ENCODE measurements at places on chromosomes 11 and 22. TPM values are rescaled to one million over a fixed set of nuclear protein-coding genes. Genes with fewer than 3 reads are reported as not detected.
A peak's percentile ranks its signal among the peaks of the same experiment; 100 is the strongest.

DNA sequence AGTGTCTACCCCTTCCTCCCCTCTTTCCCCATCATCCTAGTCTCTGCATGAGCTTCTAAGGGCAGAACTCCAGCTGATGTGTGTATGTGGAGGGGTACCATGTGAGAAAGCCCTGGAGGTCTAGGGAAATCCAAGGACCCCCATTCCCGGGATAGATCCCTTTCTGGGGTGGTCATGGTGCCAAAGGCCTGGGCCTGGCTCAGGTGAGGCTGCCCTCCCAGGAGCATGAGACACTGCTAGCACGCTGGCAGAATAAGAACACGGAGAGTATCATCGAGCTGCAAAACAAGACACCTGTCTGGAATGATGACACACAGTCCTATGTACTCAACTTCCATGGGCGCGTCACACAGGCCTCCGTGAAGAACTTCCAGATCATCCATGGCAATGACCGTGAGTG is 19.6 kb downstream of the TUB start:
- no peaks in the 10 kb centered on the region for H3K4me1 ChIP-seq
- no peaks in the 10 kb centered on the region for H3K27me3 ChIP-seq
- no peak overlapping the region for H3K4me3 ChIP-seq
- H3K27ac ChIP-seq = no peak overlapping the region

DNA sequence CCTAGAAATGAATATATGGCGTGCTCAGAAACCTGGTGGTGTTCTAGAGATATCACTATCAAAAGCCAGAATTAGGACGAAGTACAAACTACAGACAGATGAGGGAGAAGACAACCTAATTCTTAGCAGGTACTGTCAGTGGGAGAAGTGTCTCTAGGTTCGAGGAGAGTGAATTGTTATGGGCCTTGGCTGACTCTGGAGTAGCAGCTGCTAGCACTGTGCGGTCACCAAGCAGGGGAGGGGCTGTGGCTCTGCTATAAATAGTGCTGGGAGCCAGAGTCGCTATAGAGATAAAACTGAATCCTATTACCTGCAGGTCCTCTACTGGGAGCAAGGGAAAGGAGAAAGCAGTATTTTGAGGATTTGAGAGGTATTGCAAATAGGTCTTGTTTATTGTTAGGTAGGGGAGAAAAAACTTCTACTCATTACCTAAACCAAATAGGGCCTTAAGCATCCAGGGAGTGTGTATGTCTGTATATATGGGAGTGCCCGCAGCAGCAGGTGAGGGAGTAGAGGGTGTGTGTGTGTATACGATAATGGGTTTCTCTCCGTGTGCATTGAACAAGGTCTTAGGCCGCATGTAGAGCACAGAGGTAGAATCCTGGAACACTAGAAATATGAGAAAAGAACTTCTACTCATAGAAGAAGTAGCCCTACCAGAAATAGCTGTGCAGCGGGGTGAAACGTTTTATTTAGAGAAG is 2.2 kb downstream of the MADD start:
- peak; percentile 29 for DNase-seq
- H3K27me3 ChIP-seq = no peaks in the 10 kb centered on the region
- peaks cover 35% of the 10 kb centered on the region for H3K4me1 ChIP-seq
- peaks cover 8% of the 10 kb centered on the region for H3K36me3 ChIP-seq
- H3K4me3 ChIP-seq = 0 out of 2 replicates have a peak overlapping the region, but pooled peaks have one; percentile 88

GRCh38 chr22:48697223-48697622 is 1130.5 kb downstream of the BRD1 start:
- H3K4me1 ChIP-seq = no peaks in the 10 kb centered on the region
- no peak for DNase-seq
- no peak overlapping the region for H3K4me3 ChIP-seq
- no peaks in the 10 kb centered on the region for H3K36me3 ChIP-seq

DNA sequence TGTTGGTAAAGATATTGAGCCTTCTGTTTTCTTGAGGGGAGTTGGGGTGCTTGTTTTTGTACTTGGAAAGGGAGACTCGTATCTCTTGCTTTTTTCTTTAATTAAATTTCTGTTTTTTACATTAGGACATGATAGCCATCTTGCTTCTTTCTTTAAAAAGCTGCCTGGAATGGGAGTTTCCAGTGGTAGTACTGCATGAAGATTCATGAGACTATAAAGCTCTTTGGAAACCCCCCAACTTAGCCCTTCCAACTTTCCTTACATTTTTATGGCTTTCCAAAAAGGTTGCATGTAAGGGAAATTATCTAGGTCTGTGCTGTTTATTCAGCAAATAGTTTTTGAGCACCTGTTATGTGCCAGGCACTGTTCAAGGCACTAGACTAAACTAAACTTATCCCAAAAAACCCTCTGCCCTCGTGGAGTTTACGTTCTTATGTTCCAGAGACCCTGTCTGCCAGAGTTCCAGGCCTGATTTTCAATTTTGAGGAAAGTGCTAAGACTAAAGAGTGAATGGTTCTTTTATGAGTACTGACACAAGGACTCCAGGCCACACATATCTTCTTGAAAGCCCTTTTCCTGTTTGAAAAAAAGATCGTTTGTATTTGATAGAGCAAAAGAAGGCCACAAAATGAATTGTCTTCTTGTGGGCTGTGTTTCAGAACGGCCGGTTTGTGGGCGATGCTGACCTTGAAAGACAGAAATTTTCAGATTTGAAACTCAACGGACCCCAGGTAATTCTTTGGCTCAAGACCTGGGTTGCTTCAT is 31.9 kb downstream of the CTNND1 start:
- H3K36me3 ChIP-seq = peaks cover 27% of the 10 kb centered on the region
- peak overlapping the region; percentile 77 for H3K27ac ChIP-seq
- no peak for DNase-seq
- H3K4me1 ChIP-seq = peaks cover 12% of the 10 kb centered on the region
- H3K4me3 ChIP-seq = no peak overlapping the region

DNA sequence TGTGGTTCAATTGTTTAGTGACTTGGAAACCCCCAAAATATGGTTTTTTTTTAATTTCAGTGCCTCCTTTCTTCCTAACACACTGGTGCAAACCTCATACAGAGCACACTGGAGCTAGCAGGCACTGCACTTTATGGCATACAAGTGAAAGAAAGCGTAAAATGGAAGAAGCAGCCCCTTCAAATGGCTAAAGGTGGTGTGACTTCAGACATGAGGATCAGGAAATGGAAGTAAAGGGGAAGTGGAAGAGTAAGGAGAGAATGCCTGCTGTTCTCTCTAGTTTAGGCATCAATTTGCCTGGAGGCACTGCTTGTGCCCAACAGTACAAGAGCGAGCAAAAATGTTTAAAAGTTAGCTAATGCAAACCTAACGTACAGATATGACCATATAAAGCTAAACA is 5.7 kb downstream of the RSF1 start:
- H3K36me3 ChIP-seq = peaks cover 5% of the 10 kb centered on the region
- no peaks in the 10 kb centered on the region for H3K27me3 ChIP-seq

GRCh38 chr22:37461961-37462360 is 24.2 kb downstream of the MFNG start:
- DNase-seq = no peak
- no peak overlapping the region for H3K4me3 ChIP-seq
- no peaks in the 10 kb centered on the region for H3K36me3 ChIP-seq
- no peaks in the 10 kb centered on the region for H3K4me1 ChIP-seq

DNA sequence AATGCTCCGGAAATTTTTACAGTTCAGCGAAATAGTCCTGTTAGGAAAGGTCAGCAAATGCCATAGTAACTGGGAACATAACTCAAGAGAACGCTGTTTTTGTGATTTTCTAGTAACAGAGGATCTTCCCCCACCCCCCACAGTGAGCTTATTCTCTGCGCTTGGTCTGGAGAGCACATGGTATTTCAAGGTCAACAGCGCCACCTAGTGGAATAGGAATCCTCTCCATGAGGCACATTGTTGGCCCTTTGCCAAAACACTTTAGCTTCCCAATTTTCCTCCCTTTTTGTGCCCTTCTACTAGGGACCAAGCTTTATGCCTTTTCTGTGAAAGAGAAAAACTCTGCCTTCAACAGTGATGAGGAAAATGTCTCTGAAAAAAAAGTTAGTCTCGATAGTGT is 13.2 kb upstream of the OR4C12 start:
- DNase-seq = peak; percentile 86
- 0 out of 2 replicates have a peak, but pooled peaks cover 5% of the 10 kb centered on the region for H3K36me3 ChIP-seq
- H3K4me3 ChIP-seq = no peak overlapping the region
- H3K27ac ChIP-seq = no peak overlapping the region

GRCh38 chr22:41034706-41035105 is 57.7 kb upstream of the EP300 start:
- no peaks in the 10 kb centered on the region for H3K27me3 ChIP-seq
- H3K36me3 ChIP-seq = no peaks in the 10 kb centered on the region
- DNase-seq = no peak
- no peak overlapping the region for H3K27ac ChIP-seq
- no peaks in the 10 kb centered on the region for H3K4me1 ChIP-seq

DNA sequence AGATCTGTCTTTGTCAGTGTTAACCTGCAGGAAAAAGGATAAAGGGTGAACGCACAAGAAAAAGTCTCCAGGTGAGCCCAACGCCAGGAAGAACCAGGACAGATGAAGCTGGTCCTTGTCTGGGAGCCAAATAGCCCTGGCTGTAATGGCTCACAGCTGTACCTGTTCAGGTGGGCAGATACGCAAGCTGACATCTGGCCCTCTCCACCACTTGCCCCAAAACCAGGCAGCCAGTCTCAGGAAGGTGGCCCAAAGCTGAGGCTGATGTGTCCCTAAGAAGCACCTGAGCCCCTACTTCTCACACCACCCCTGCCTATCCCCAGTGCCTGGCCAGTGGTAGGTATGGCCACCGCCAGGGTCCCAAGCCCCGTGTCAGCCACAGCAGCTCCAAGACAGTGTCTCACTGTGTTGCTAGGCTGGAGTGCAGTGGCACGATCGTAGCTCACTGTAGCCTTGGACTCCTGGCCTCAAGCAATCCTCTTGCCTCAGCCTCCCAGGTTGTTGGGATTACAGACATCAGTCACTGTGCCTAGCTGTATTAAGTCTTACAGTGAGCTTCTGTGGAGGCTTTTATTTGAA is 14.8 kb downstream of the TOP3B start:
- no peaks in the 10 kb centered on the region for H3K27me3 ChIP-seq
- H3K36me3 ChIP-seq = peaks cover 14% of the 10 kb centered on the region
- no peak overlapping the region for H3K4me3 ChIP-seq
- H3K27ac ChIP-seq = no peak overlapping the region
- no peaks in the 10 kb centered on the region for H3K4me1 ChIP-seq
- no peak for DNase-seq

DNA sequence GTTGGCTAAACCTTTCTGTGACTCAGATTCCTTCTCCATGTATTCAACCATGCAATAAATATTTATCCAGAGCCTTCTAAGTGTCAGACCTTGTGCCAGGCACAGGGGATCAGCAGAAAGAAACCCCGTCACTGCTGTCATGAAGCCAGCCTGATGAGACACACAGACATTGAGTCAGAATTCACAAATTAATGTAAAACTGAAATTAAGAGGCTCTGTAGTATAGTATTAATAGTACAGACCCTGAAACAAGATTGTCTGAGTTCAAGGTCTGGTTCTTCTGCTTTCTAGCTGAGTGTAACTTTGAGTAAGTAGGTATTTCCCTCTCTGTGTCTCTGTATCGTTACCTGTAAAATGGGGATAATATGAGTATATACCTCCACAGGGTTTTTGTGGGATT is 46.9 kb downstream of the ME3 start:
- no peak overlapping the region for H3K4me3 ChIP-seq
- no peaks in the 10 kb centered on the region for H3K27me3 ChIP-seq
- no peak overlapping the region for H3K27ac ChIP-seq
- DNase-seq = no peak

DNA sequence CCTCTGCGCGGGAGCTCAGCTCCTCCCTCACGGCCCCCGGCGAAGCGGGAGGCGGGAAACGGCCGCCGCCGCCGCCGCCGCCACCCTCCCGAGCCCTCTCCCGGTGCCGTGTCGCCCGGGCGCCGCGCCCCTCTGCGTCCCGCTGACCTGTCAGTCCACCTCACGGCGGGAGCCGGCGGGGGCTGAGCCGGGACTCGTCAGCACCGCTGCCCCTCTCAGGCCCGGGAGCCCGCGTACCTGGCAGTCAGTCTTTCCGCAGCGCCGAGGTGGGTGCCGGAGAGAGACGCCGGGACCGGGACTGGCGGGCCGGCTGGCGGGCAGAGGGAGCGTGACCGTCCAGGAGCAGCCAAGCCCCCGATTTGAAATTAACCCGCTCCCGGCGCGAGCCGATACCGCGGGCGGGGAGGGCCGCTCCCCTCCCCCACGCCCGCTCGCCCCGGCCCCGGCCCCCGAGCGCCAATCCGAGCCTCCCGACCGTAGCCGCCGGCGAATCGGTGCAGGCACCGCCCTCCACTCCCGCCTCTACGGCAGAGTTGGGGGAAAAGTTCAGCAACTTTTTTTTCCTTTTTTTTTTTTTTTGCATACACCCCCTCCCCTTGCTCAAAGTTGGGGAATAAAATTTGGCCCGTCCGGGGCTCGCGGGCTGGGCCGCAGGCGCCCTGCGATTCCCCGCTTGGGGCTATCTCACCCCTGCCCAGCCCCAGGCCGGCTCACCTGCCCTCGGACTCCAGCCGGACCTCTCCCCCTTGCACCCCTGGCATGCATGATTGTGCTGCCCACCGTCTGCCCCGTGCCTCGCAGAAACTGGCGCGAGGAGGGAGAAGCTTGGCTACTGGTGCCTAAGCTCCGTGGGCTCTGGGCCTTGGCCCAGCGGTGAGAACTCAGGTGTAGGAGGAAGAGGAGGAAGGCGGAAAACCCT is 774 bp upstream of the E2F8 start:
- peak; percentile 69 for DNase-seq
- peak overlapping the region; percentile 63 for H3K4me3 ChIP-seq
- H3K36me3 ChIP-seq = no peaks in the 10 kb centered on the region
- H3K27ac ChIP-seq = 0 out of 2 replicates have a peak overlapping the region, but pooled peaks have one; percentile 81
- H3K27me3 ChIP-seq = peaks cover 32% of the 10 kb centered on the region
- no peaks in the 10 kb centered on the region for H3K4me1 ChIP-seq

DNA sequence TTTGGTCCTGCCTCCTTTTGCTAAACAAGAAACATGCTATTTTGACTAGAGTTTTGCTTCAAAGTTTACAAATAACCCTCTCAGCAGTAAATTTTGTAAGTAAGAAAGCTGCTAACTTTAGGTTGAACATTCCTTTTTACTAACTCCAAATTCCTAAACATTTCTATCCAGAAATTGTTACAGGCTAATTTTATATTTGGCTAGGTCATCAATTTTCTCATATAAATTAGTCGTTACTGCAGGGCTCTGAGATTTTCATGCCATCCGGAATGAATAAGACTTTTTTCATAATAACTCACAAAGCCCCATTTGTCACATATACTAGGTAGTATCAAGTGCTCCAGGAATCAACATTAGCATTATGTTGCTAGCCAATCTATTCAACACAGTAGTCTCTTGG is 143.1 kb downstream of the METTL15 start:
- no peak for DNase-seq
- H3K36me3 ChIP-seq = no peaks in the 10 kb centered on the region
- no peaks in the 10 kb centered on the region for H3K4me1 ChIP-seq
- H3K4me3 ChIP-seq = no peak overlapping the region
- H3K27ac ChIP-seq = no peak overlapping the region

GRCh38 chr22:37910890-37911672 is 5.0 kb downstream of the MICALL1 start:
- no peaks in the 10 kb centered on the region for H3K36me3 ChIP-seq
- H3K27me3 ChIP-seq = no peaks in the 10 kb centered on the region
- H3K4me1 ChIP-seq = peaks cover 16% of the 10 kb centered on the region
- no peak for DNase-seq
- no peak overlapping the region for H3K4me3 ChIP-seq

GRCh38 chr22:29503811-29504372 is 23.9 kb downstream of the NEFH start:
- H3K27ac ChIP-seq = no peak overlapping the region
- H3K27me3 ChIP-seq = no peaks in the 10 kb centered on the region
- H3K4me1 ChIP-seq = no peaks in the 10 kb centered on the region
- H3K4me3 ChIP-seq = no peak overlapping the region
- peaks cover 3% of the 10 kb centered on the region for H3K36me3 ChIP-seq

The SLC22A8 gene
- not detected for total RNA-seq

The SPDYC gene
- total RNA-seq = not detected

The POU2AF2 gene
- total RNA-seq = not detected

The MFNG gene
- 3.8 TPM for total RNA-seq

The SEZ6L gene
- 0.24 TPM for total RNA-seq

The SYCE3 gene
- not detected for total RNA-seq

The CTTN gene
- total RNA-seq = 343 TPM

Measured in GM23338 (cell line).